Stimulated activated CD4-positive, alpha-beta T cell treated with anti-CD3 and anti-CD28 coated beads, Interleukin-1b, Interleukin-23, amount 100 ng/mL, for 48 hours (primary cell): ENCODE measurements at places on chromosomes 2 and 18.

DNA sequence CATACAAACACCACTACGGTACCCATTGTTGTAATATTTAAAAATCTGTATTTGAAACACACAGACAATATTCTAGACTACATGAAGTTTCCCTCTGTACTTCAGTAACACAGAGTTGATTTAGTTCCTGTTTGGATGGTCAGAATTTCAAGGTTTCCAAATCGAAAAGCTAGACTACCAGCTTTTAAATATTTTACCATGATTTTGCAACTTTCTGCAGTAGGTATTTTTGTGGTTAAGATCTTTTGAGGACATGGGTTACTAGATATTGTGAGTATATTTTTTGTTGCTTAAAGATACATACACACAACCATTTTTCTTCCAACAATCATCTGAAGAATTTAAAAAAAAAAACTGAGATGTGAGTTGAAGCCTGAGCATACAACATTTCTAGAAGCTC lies 10.9 kb downstream of the SERPINB5 start:
- no peak for DNase-seq

GRCh38 chr2:149915151-149915550 lies 327.6 kb upstream of the MMADHC start:
- no peak for DNase-seq

- DNase-seq = no peak
These were observed 48.0 kb downstream of the COA5 start for GRCh38 chr2:98560256-98560771.

GRCh38 chr2:128358941-128359731 lies 40.5 kb upstream of the HS6ST1 start:
- DNase-seq = no peak

DNA sequence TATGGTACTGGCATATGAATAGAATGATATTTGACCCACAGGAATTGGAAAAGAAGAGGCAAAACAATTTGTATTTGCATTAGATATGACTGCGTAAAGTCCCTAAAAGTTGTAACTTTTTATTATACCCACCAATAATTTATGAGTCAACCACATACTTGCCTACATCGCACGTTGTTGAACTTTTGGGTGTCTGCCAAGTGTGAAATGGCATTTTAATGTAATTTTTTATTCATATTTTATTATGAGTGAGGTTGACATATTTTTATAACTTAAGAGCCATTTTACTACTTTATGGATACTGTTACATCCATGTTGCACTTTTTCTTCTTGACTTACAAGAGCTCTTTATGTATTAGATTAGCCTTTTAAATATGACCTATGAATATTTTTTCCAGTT lies 4.6 kb downstream of the DSC2 start:
- DNase-seq = no peak
